Right cardiac atrium (tissue), 5 donors: ENCODE measurements at places on chromosomes 2 and 18. TPM values are rescaled to one million over a fixed set of nuclear protein-coding genes. Genes with fewer than 3 reads are reported as not detected.

The PTPRM gene
- 63.4 TPM for total RNA-seq

- DNase-seq: no peak
Observed at GRCh38 chr18:8433323-8433722, 175.9 kb upstream of the RAB12 start.

DNA sequence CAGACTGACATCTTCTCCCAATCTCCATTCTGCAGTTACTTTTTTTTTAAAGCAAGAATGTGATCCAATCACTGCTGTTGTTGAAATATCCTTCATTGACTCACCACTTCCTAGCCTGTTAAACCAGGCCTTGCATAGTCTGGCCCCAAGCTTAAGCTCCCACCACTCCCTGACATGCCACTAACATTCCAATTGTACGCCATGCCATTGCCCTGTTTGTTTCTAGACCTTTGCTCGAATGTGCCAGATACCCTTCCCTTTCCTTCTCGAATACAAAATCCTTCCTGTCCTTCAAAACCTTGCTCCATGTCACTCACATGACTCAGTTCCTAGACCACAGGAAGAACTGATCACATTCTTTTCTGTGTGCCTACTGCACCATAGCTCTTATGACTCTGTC is 224.2 kb downstream of the CYRIA start:
- DNase-seq: no peak

- DNase-seq: no peak
Observed at GRCh38 chr18:21364471-21364870, 122.4 kb downstream of the GREB1L start.

- peak; percentile 46 for DNase-seq
Observed at GRCh38 chr2:197286805-197287595, 23.6 kb downstream of the ANKRD44 start.

The LDLRAD4 gene
- 46.6 TPM for total RNA-seq

GRCh38 chr2:173831312-173832229 is 133.6 kb downstream of the SP3 start:
- peak; percentile 86 for DNase-seq

The LCT gene
- total RNA-seq: not detected

DNA sequence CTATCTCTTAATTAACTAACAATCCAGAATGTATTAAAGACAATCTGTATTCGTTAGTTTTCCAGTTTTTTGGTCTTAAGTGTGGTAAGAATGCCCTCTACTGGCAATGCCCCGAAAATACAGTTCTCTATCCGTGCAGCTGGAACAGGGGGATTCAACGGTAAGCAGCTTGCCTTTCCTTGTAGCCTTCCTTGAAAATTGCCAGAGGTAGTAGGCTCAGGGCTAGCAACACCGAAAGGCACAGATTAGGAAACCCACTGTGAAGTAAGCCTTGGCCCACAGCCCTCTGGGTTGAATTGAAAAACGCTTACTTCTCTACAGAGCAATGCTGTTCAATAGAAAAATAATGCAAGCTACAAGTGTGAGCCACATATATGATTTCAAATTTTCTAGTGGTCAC is 17.1 kb upstream of the VPS4B start:
- DNase-seq: no peak

The ACOXL gene
- total RNA-seq: not detected

The GKN2 gene
- total RNA-seq: not detected

The BMP10 gene
- 1,953 TPM for total RNA-seq

The UGT1A5 gene
- not detected for total RNA-seq

GRCh38 chr2:57615855-57616556 is 430.6 kb upstream of the VRK2 start:
- DNase-seq: no peak

DNA sequence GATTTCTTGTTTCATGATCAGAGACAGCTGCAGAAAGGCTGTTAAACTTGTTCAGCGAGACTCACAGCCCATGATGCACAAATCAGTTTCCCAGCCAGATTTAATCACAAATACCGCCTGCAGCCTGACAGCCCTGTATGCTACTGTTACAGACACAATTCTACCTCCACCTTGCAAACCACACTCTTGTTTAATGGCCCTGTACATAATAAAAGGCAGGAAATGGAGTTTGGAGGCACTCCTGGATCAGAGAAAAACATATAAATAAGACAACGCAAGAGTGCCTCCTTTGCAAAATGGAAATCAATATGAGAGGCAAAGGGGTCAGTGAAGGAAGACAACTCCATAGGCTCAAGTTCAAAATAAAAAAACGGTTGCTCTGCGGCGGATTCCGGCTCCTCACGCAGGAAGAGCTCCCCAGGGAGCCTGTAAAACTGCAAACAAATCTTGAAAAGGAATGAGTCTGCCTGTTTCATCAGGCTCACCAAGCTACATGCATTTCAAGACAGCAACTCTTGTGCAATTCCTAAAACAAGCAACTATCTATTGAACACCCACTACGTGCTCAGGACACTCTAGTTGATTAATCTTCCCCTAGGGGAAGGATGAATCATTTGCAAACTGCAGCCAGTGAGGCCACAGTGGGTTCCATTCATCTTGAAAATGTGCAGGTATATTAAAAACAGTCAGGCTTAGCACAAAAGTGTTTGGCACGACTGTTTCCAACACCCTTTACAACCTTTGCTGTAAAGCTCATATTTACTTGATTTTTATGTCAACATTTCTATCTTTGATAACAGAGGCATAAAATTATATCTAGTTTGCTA is 37.5 kb downstream of the TBC1D8 start:
- DNase-seq: no peak

The SLC25A52 gene
- total RNA-seq: not detected

GRCh38 chr2:75007819-75008218 is 49.4 kb downstream of the POLE4 start:
- no peak for DNase-seq
